SJSA1 (cell line): ENCODE measurements at places on chromosomes 16 and 17.

DNA sequence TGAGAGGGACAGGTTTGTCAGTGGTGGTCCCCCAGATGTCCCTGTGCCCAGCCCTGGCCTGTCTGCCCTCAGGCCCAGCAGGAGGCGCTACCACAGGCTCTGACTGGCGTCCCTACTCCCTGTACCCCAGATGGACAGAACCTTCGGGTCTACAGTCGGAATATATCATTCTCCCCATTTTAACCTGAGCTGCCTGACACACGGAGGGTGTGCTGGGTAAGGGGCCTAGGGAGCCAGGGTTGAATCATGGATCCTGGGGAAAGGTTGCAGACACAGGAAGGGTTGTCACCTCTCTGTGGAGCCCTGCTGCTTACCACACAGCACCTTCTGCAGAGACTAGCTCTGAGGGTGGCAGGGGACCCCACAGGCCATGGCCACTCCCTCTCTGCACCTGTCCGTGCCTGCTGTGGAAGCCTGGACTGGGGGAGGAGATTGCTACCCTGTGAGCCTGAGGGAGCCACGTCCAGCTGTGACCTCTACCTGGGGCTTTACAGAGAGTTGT, 162.2 kb upstream of the ZNF267 start:
- DNase-seq = no peak

DNA sequence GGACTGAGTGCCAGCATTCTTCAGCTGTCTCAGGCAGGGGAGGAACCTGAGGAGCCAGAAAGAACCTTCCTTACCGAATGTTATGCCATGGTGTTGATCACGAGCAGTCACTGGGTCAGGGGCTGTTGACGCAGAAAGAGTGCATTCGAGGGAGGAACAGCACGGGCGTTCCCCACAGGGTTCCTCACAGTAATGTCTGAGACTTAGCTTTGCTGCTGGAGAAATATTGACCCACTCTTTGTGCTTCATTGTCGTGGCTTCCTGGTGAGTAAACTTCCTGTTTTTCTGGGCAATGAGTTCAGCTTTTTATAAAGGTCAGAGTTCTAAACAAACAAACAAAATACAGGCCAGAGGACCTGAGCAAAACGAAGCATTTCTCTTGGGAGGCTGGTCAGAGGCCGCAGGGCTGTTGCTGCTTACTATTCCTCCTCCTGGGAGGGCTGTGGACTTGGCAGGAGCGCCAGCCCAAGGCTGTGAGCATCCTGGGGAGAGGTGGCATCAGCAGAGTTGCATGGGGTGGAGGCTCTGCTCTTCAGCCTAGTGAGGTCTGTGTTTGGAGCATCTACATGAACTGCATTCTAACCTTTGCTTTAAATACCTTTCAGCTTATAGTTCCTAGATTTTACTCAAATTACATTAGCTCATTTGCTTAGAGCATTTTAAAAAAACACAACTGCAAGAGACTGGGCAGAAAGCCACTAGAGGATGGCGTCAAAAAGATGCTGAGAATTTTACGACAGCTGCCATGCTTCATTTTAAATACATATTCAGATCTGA, 143.1 kb upstream of the CACNG5 start:
- peak; percentile 69 for DNase-seq

DNA sequence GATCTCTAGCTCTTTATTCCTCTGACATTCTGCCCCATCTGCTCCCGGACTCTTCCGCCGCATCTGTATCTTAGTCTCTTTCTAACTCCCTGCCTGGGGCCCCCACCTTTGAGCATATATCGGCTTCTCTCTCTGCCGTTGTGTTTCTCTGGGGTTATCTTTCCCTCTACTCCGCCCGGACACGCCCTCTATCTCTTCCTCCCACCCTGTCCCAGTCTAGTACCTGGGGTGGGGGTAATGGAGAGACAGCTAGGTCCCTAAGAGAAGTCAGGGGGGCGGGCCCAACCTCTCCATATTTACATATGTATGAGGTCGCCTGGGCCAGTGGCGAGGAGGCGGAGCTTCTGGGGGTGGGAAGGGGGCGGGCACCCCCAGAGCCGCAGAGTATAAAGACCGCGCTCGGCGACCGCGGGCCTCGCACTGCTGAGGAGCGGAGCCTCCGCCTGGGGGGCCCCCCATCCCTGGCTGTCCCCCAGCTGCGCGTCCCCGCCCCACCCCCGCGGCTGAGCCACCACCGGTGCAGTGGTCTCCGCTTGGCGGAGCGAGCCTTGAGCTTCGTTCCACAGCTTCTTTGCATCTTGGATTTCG, at the start of gene ATP1B2:
TSS of gene ATP1B2 (plus strand) at position 418 of the 588 bp plus-strand sequence. CDS start 593 bp downstream, outside the sequence.
- no peak for DNase-seq

DNA sequence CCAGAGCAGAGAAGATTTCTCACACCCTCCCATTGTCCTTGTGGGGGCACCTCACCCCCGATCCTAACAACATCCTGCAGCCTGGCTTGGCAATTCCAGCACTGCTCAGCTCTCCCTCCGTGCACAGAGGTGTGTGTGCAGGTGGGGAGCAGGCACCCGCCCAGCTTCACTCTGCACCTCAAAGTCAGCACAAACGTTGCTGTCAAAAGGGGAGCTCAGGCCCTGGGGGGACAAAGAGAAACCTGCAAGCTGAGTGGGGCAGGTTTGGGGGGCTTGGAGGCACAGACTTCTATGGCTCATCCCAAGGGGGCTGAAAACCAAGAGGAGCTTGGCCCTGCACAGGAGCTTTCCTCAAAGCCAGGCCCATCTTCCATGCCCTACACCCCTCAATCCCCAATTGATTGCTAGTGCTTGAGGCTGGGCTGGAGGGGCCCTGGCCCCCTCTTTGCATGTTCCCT, 231.9 kb upstream of the TNRC6C start:
- DNase-seq = peak; percentile 35

- peak; percentile 39 for DNase-seq
These were observed 1.4 kb upstream of the CEMP1 start for GRCh38 chr16:2532494-2533141.

GRCh38 chr17:3655766-3656165, 12.6 kb downstream of the TAX1BP3 start:
- DNase-seq = no peak

DNA sequence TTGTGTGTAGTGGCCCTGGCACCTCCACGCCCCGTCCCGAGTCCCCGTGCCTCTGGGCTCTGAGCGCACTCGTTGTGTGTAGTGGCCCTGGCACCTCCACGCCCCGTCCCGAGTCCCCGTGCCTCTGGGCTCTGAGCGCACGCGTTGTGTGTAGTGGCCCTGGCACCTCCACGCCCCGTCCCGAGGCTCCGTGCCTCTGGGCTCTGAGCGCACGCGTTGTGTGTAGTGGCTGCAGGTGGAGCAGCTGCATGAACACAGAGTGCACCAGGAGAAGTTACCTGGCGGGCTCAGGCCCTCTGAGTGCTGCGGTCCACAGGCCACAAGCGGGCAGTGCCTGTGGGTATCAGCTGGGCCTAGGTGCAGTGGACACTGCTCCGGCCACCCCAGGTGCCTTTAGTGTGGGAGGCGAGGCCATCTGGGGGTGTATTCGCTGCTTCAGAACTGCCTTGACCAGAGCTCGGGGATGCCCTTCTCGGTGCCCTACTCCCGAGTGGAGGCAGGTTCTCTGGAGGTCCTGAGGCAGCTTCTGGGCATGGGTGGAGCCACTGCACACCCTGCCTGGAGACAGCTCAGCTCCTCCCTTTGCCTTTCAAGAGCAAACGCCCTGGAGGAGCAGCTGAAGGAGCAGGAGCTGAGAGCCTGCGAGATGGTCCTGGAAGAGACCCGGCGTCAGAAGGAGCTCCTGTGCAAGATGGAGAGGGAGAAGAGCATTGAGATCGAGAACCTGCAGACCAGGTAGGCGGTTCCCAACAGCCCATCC, 17.3 kb upstream of the CAPN15 start:
- DNase-seq = no peak

- no peak for DNase-seq
These were observed 64.5 kb upstream of the SEC14L1 start for GRCh38 chr17:77076124-77076830.

GRCh38 chr16:75529056-75529905, 6.6 kb downstream of the CHST5 start:
- no peak for DNase-seq

DNA sequence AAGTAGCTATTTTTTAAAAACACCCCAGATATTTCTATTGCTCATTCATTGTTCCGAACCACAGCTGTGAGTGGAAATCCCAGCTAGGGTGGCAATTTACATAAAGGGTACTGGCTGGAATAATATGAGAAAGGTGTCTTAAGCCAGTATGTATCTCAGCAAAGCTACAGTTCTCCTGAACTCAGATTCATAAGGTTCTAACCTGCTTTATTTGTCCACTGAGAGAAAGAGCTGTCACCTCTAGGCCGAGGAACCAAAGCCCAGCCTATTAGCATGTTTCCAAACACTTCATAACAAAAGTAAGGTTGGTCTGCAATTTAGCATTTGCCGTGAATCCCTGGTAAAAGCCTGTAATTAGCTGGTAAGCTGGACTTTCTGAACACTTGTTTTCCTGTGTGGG, 57.0 kb upstream of the CLEC19A start:
- DNase-seq = no peak

GRCh38 chr16:75086688-75087374, 29.7 kb downstream of the LDHD start:
- no peak for DNase-seq

DNA sequence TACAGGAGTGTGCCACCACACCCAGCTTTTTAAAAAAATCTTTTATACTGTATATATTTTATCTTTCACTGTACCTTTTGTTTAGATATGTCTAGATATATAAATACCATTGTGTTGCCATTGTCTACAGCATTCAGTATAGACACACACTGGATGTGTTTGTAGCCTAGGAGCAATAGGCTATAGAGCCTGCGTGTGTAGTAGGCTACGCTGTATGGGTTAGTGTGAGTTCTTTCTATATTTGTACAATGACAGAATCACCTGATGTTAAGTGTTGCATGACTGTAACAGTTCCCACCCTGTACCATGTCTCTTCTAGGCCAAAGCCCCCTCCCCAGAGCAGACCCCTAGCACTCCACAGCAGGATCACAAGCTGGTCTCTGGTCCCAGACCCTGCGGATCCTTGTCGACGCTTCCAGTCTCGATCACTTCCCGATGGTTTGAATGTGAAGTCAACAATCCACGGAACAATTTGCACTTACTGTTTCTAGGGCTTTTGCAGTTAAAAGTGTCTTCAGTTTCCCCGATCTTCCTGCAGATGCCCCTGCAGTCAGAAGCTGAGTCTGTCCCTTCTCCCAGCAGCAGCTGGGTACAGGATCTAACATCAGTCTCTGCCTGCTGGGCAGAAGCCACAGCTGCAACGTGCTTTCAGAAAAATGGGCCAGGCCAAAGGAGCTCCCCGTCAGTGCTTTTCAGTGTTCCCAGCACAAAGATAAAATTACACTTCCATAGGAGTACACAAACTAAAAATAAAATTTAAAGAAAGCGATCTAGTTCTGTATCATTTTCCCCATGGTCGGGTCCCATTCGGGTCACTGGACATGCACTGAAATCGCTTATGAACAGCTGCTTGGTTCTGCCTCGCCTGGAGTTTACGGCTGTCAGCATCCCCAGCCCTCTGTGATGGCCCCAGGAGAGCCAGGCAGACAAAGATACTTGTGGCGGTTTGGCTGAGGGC, 35.4 kb downstream of the ADAM11 start:
- DNase-seq = peak; percentile 30

DNA sequence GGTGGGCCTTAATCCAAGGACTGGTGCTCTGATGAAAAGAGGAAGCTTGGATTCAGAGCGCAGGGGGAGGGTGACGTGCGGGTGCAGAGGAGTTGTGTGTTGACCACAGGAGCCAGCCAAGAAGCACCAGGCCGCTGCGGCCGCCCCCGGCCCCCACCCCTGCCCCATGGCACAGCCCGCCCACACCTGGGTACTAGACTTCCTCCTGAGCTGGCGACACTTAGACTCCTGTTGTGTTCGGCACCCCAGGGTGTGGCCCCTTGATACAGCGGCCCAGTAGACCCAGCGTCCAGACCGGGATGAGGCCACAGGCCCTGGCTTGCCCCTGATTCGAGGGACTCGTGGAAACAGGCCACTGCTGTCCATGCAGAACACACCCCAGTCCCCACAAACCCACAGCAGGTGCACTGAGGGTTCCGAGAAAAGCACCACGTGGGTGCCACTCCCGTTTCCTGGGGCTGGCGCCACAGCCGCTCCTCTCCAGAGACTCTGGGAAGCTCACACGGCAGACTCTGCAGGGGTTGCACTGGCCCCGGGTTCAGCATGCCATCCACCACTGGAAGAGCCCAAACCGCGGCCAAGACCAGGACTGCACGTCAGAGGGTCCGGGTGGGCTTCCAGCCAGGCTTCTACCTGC, 5.7 kb upstream of the SNAI3 start:
- no peak for DNase-seq

DNA sequence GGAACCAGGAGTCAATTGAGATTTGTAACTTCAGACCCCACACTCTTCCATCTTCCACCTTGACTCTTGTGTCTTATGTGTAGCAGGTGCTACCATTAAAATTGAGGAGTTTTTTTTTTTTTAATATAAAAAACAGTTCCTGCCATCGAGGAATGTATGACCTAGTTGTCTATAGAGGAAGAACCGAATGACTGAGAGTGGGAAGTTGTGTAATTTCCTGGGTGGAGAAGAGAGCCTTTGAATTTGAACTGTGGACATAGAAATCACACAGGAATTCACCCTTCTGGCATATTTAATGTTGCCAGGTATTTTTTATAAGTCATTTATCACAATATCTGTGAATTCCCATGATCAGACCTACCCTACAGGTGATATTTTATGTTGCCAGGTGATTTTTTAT, 22.0 kb downstream of the SP2 start:
- no peak for DNase-seq

GRCh38 chr16:89575247-89576152, at the start of gene CPNE7:
Gene CPNE7 (plus strand): TSS chr16:89575758. CDS start chr16:89575898, 140 bp downstream.
- no peak for DNase-seq

- DNase-seq = no peak
These were observed 9.4 kb downstream of the CTRL start for GRCh38 chr16:67922221-67922620.

DNA sequence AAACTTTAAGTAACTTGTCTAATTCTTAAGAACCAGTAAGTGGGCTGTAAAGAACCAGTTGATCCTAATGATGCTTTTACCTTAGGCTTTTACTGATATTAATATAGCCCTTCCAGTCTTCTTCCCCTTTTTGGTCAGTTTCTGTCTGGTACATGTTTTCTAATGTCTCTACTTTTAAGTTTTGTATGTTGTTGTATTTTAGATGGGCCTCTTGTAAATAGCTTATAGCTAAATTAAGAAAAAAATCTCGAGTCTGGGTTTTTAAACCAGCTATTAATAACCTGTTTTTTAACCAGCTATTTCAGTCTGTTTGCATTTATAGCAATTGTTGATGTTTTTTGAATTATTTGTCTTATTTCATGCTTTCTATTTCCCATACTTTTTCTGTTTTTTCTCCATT, 79.0 kb downstream of the PITPNC1 start:
- no peak for DNase-seq

DNA sequence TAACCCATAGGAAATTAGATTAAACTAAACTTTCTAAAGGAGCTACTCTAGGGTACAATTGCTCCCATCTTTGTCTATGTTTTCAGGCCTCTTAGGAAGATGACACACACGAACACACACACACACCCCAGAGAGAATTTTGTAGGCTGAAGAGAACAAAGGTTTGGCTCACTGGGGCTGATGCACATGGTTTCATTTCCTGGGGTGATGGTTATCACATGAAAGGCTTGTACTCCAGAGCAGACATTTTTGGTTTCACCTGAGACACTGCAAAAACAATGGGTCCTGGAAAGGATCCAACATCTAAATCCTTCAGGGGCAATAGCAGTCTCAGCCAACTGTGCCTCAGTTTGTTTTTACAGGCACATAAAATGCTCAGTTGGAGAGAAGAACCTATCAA, 62.8 kb downstream of the GRB7 start:
- no peak for DNase-seq

GRCh38 chr16:69909760-69910159, 41.4 kb upstream of the CLEC18A start:
- DNase-seq = no peak
